Activated gamma-delta T cell (primary cell): ENCODE measurements at places on chromosomes 11 and 22.

- no peak for DNase-seq
Measured at GRCh38 chr22:41524809-41525449, 19.3 kb downstream of the POLR3H start.

GRCh38 chr11:15194671-15195415 lies 80.1 kb downstream of the INSC start:
- DNase-seq: no peak

GRCh38 chr11:772429-773390 lies 4.6 kb downstream of the GATD1 start:
- no peak for DNase-seq

- DNase-seq: no peak
Measured at GRCh38 chr22:48845356-48845936, 982.2 kb downstream of the BRD1 start.
